ENCODE measurements at places on chromosomes 2 and 18.
A peak's percentile ranks its signal among the peaks of the same experiment; 100 is the strongest.

DNA sequence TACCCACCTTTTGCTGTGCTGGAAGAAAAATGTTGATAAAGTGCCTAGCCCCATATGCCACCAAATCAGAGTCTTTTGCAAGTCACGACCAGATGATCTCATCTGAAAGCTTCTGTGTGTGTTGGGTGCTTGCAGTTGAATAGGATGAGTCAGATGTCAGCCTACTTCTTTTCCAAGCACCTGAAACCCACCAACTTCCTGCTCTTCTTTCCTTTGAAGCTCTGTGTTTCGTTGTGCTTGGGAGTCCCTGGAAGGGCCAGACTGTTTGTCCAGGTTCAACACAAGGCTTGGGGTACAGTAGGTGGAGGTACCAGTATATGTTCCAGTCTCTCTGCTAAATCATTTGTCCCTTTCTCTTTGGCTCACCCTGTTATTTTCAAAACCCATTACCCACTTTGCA lies 36.8 kb upstream of the LCLAT1 start:
- DNase-seq: peak; percentile 44

- DNase-seq: peak; percentile 87
Observed at GRCh38 chr18:76822506-76823160, at the start of gene ZNF236. Gene ZNF236 (plus strand): TSS chr18:76822557. CDS start chr18:76822608, 51 bp downstream.

GRCh38 chr18:41075212-41075611 lies 879.8 kb upstream of the PIK3C3 start:
- DNase-seq: no peak

DNA sequence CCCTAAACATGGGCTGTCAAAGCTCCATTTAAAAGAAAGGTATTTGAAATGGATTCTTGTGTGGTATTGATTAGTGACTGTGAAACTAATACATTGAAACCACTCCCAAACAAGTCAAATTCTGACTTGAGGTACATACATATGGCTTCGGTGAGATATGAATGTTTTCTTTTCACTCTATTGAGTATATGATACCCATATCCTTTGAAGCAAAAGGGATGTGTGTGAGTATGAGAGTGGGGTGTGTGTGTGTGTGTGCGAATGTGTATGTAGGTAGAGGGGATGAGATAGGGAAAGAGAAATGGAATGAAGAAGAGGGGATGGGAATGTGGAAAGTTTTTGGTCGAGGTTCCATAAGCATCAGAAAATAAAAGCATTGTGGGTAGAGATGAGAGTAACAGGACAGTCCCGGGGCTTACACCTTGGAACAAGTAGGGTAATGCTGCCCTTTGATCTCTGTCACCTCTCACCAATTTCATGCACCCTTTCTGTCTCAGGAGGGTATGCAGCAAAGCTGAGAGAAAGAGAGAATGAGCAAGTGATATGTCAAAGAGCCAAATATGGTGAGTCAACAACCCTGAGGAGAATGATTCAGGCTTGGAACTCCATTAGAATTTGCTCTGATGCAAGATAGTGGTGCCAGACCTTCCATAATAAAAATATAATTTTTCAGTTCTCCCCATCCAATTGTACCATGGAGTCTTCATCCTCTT lies 64.0 kb upstream of the ZEB2 start:
- peak; percentile 43 for DNase-seq

DNA sequence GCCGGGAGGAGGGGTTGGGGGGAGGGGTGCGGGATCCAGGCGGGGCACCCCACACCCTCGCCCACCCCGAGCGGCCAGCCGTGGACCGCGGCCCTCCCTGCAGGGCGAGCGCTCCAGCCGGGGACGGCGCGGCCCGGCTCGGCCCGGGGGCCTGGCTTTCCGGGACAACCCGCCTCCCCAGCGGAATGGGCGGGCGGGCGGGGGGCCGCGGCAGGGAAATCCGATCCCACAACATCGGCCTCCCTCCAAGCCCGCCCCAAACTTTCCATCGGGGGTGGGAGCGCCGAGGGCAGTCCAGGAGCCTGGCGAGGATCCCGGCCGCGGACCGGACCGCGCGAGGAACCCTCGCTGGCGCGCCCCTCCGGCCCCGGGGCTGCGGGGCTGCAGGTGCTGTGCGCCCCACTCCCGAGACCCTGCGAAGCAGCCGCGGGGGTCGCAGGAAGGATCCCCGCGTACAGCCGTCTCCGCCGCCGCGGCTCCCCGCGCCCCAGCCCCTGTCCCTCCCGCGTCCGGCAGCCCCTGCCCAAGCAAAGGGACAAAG lies 529 bp downstream of the SEMA4C start:
- no peak for DNase-seq

- no peak for DNase-seq
Observed at GRCh38 chr18:32324181-32324580, 134.3 kb downstream of the MEP1B start.

- no peak for DNase-seq
Observed at GRCh38 chr18:48875314-48875941, 75.3 kb downstream of the SMAD7 start.

DNA sequence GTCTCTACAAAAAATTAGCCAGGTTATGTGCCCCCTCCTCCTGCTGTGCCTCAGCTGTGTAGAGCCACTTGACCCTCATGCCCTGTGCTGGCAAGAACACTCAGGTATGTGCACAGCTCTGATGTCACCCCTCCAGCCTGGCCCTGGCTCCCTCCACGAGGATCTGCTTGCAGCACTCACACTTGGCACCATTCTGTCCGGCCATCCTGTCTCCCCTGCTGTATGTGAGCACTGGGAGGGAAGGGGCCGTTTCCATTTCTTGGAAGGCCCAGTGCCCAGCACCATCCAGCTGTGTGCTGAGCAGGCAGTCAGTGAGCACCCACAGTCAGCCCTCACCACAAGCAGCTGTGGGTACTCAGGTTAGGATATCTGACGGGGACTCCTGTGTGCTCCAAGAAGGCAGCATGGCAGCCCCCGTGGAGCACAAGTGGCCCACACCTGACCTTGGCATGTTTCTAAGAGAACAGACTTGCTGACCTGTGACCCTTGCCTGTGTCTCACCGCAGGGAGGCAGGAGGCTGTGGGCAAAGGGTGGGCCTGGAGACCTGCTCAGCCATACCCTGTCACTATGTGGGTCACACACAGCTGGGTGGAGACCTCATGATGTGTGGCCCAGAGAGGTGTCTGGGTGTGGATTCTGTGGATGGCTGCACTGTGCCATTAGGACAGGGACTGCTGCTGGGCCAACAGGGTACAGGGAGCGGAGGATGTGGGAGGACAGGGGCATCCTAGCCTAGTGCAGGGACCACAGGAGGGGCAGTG lies 31.5 kb downstream of the USP34 start:
- no peak for DNase-seq

GRCh38 chr18:3103576-3103975 lies 90.6 kb upstream of the LPIN2 start:
- no peak for DNase-seq

- no peak for DNase-seq
Observed at GRCh38 chr2:223020971-223021675, 30.9 kb upstream of the KCNE4 start.

DNA sequence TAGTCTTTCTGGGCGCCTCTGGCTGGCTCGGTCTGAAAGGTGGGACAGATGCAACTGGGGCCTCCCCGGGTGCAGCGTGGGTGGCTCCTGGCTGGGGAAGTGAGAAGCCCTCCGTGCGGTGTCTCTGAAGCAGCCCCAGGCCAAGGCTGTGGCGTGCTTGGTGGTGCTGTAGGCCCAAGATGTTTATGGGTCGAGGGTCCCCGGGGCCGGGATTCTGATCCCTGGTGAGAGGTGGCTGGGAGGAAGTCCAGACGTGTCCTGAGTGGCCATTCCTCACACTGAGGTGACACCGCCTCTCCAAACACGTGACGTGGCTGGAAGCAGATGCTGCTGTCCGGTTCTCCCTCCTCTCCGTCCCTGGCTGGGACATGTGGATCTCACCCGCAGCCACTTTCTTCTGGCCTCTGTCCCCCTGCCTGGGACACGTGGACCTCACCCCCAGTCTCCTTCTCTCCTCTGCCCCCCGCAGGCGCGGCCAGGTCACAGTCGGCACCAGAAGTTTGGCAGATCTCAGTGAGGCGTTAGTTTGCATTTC lies 12.6 kb downstream of the RTP5 start:
- DNase-seq: peak; percentile 30

DNA sequence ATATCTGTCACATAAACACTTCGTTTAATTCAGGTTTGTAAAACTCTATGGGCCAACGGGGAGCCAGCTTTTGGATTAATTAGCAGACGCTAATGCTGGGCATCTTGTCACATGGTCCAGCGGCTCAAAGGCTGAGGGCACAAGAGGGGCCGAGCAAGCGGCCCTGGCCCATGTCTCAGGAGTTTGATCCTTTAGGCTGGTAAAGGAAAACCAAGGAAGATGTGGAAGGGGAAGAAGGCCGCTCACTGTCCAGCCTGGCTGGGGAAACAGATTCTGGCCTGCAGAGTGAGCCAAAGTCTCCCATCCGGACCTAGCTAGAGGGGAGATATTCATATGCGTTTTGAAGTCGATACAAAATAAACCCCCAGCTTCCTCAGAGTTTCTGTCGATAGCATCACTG lies 248.6 kb upstream of the SIX2 start:
- DNase-seq: no peak

- no peak for DNase-seq
Observed at GRCh38 chr2:12089001-12089400, 342.6 kb downstream of the LPIN1 start.

DNA sequence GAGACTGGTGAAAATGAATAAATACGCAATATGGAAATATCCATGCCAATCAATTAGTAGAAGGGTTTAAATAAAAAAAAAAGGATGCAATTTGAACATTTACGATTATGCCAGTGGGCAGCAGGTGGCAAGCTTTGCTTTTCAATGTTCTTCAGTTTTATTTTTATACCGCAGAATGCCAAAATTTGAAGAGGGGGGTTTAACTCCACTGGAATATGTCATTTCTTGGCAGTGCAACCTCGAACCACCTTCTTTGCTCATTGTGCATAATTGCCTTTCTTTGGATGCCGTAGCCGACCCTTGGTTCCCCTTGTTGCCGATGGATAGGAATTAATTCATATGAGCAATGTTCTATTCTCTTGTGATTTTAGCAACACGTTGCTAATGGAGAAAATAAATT lies 88.0 kb downstream of the LTBP1 start:
- no peak for DNase-seq

- peak; percentile 60 for DNase-seq
Observed at GRCh38 chr2:85709401-85709811, 15.2 kb downstream of the GNLY start.

GRCh38 chr2:14901737-14902136 lies 269.2 kb downstream of the LRATD1 start:
- peak; percentile 10 for DNase-seq

GRCh38 chr2:219997341-219997851 lies 370.0 kb downstream of the SLC4A3 start:
- DNase-seq: no peak

DNA sequence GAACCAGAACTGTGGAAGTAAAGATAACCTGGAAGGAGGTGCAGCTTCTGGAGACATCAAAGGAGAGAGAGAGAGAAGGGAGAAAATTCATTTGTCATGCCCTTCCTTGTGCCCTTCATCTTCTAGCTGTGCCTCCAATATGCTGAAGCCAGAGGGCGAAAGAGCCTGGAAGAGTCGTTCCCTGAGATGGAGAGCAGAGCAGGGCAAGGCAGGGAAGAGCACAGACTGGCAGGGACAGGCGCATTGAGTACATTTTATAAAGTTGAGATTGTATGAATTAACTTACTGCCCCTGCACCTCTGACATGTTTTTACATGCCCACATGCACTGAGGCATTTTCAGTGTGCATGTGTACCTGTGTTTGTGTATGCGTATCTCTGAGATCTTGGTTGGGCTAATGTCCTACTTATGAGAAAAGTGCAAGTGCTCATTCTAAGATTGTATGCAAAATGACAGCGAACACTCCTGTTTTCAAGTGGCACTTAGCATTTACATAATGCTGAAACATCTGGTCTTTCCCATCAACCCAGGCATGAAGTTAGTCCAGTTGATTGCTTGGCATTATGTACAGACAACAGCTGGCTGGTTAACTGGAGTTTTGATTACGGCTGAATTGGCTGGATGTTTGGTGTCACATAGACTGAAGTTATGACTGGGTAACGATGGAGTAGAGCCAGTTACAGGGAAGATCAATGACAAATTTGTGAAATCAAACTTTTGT lies 23.7 kb upstream of the MMADHC start:
- no peak for DNase-seq

- no peak for DNase-seq
Observed at GRCh38 chr2:96933305-96934181, 52.8 kb downstream of the FAM178B start.

DNA sequence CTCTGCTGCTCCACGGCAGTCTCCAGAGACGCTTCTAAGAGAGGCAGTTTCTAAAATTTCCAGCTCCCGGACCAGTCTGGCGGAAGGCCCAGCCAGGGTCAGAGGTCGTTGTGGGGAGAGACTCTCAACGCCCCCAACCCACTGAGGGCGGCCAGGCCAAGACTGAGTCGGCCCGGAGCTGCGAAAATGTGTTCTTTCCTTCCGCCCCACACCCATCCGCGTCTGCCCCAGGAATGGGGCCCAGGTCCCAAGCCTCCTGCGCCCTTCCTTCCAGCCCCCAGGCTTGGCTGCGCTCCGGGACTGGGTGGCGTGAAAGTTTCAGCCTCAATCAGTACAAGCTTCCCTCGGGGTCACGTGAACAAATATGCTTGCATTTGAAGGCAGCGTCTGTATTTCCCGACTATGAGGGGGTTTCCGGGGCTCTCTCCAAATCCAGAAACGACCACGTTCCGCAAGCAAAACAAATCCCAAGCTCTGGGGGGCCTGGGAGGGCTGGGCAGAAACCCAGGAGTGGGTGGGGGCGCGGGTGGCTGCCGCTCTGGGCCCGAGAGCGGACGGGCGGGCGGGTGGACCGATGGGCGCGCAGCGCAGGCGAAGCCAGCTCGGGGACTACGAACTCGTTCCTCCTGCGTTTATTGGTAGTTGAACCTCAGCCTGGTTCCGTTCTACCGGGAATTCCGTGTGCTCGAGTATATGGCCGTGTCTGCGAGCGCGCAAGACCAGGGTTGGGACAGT lies 3.3 kb downstream of the HOXD3 start:
- DNase-seq: no peak

DNA sequence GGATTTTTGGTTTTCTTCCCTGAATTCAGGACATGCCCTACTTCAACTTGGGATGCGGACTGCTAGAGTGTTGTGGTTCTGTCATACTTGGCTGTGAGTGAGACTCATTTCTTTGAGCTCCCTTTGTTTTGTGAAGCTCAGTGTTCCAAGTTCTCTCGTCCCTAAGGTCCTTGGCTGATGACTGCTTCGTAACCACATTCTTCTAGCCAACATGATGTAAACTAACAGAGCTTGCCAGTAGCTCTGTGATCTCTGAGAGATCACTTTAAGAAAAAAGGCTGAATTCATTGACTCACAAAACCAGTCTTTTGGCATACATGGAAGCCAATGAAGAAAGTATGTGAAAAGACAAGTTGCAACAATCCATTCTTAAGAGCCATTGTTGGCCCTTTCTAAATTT lies 96.9 kb upstream of the MSTN start:
- no peak for DNase-seq

DNA sequence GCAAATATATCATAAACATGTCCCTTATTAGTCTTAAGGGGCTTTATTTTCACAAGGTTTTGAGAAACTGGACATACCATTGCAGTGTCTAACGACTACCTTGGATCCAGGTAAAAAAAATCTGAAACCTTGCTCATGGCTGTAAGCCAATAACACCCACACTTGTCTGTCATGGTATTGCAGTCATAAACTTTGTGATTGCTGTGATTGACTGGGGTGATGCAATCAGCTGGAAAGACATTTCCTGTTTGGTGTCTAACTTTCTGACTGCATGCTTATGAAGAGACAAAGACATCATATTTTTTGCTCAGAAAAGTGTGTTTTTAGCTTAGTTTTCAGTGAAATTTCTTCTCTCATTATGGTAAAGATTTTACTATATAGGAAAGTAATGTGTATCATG lies 635.0 kb downstream of the TSN start:
- no peak for DNase-seq

Data from suppressor macrophage treated with lipopolysaccharide for 1 hour (primary cell).